Nucleus accumbens (tissue), 56 donors: ENCODE measurements at places on chromosomes 5 and 9.
A peak's percentile ranks its signal among the peaks of the same experiment; 100 is the strongest.

- no peak for DNase-seq
Measured at GRCh38 chr5:22277006-22277405, 576.1 kb downstream of the CDH12 start.

DNA sequence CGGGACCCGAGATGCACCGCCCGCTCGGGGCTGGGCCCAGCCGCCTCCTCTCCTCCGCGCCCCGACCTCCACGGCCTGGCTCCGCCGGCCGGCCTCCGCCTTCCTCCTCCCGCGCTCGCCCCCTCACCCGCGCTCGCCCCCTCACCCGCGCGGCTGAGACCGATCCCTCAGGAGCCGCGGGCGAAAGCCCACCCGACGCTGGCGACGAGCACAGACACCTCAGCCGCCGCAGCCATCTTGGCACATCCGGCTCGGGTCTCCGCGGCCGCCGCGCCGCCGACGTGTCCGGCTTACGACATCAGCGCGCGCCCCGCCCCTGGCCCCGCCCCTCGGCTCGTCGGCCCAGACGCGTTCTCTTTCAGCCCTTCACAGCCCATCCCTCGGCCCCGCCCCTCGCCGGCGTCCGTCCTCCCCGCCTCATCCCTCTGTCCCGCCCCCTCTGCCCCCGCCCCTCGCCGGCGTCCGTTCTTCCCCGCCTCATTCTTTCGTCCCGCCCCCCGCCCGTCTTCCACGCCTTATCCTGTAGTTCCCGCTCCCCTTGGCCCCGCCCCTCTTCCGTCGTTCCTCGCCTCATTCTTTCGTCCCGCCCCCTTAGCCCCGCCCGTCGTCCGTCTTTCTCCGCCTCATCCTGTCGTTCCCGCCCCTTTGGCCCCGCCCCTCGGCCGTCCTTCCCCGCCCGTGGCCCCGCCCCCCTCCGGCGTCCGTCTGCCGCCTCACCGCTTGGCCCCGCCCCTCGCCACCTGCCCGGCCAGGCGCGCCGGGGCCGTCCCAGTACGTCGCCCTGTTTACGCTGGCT, at the start of gene SEC16A:
SEC16A (minus strand) TSS at position 248 of the 796 bp plus-strand sequence. CDS start 5,425 bp downstream, outside the sequence.
- DNase-seq: peak; percentile 100

DNA sequence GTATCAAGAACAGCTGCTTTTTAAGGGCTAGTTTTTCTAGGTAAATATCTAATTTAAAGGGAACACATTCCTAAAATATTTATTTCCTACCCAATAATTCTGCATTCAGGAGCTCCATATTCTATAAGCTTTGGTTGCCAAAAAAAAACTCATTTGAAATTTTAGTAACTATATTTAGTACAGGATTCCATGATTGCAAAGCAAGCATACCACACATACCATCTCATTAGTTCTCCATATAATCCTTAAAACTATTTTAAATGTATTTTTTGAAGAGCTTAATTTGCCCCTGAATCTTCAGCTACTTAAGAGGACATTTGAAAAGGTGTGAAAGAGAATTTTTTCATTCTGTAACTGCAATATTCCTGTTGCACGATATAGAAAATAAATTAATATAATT, 877.0 kb downstream of the NR2F1-AS1 start:
- DNase-seq: no peak

GRCh38 chr5:26121338-26121737, 917.0 kb downstream of the CDH9 start:
- no peak for DNase-seq

DNA sequence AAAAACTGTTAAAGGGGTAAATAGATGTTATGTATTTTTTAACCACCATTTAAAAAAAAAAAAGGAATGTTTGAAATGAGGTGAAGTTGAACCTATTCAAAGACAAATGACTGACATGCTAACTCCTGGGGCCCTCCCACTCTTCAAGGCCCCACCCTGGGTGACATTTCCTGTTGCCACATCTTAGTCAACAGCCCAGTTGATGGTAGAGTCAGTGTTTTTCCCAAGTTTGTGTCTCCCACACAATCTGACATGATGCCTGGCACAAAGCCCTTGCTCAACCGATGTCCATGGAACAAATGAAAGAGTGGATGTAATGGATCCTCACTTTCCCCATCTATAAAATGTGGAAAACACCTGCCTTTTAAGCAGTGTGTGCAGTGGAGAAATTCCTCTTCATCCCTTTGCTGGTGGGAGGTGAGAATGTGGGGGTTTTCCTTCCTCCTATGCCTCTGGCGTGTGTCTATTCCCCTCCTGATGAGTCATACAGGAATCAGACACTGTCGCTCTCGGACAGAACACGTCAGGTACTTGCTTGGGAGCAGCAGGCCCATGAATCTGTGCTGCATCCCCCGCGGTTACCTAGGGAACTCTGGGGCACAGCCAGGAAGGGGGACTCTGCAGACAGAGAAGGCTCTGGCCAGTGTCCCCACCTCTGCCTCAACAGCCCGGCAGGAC, 13.7 kb upstream of the ADRA1B start:
- no peak for DNase-seq

- no peak for DNase-seq
Measured at GRCh38 chr9:136331556-136332481, 4.5 kb downstream of the GPSM1 start.

GRCh38 chr5:61640179-61641021, 308.3 kb downstream of the ZSWIM6 start:
- DNase-seq: no peak

GRCh38 chr9:133707065-133707762, 30.9 kb downstream of the SARDH start:
- no peak for DNase-seq

DNA sequence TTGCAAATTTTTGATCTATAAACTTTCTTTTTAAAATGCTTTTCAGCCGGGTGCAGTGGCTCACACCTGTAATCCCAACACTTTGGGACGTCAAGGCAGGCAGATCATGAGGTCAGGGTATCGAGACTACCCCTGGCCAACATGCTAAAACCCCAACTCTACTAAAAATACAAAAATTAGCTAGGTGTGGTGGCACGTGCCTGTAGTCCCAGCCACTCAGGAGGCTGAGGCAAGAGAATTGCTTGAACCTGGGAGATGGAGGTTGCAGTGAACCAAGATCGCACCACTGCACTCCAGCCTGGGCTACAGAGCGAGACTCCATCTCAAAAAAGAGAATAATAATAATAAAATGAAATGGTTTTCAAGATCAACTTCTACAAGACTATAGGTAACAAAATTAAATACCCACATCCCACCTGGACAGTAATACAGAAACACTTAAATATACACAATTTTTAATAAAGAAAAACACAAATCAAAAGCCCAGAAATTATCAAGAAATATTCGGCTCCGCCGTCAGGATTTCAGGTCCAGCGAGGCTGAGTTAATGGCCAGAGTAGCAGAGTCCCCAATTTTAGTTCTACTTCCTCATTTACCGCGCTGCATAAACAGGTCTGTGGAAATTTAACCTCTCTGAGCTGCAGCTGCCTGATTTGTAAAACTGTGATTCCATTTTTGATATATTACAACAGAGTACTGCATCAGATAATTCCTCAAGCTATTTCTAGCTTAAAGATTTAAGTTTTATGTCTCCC, 4.0 kb downstream of the TUT7 start:
- no peak for DNase-seq

GRCh38 chr5:33969572-33970452, 14.7 kb downstream of the SLC45A2 start:
- no peak for DNase-seq

DNA sequence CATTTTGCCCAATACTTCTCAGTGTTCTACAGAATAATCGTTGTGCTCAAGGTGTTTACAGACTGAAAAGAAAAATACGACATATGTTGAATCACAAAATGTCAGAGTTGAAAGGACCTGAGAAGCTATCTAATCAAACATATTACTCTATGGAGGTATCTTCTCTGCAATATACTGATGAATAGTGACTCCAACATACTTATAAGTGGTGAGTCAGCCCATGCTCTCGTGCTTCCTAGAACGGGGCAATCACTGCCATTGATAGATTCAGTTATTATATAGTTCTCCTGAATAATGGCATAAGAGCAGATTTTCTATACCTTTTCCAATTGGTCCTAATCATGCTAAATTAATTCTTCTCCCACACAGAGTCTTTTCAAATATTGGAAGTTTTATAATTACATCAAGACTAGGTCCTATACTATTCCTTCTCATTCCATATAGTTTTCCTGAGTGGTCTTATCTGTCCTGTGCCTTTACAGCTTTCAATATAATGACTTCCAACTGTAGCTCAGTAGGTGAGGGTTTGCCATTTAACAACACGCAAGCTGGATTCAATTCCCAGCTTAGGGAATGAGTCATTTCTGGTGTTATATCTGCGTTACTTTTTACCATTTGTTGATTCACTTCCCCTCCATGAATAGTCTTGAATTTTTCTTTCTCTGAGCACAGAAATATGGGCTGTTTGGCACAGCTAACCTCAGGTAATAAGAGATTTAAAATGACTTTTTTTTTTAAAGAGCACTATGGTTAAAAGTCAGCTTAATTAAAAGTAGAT, 81.1 kb downstream of the PLK2 start:
- DNase-seq: no peak

GRCh38 chr9:78040726-78041125, 9.1 kb upstream of the GNAQ start:
- no peak for DNase-seq

DNA sequence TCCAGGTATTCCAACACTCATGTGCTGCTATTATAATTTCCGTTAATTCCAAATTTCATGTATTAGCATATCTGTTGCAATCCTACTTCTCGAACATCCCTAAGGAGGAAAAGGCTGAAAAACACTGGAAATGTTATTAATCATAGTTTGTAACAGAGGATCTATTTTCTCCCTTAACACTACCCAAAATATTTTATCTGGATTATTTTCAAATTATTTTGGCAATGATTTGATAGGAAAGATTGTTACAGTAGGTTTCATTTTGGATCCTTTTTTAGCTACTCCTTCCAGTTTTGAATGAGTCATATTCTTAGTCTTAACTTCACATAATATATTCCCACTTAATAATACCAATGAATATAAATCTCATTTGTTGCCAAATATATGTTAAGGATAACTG, 13.9 kb upstream of the NAA35 start:
- no peak for DNase-seq

- DNase-seq: no peak
Measured at GRCh38 chr5:56244627-56245026, 11.5 kb upstream of the ANKRD55 start.

DNA sequence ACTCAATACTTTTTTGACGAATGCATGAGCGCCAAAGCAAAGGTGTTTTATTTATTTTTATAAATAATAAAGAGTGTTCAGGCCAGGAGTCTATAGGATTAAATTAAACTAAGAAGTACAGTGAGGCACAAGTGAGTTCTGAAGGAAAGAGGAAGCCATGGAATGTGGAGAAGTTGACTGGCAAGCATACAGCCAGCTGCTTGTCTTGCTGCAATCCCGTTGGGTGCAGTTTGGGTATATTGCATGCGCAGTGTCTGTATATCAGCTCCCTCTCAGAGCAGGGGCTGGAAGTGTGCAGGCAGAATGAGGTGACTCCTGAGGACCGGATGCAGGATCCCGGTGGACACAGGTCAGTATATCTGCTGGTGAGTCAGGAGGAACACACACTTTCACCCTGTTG, 315.6 kb downstream of the ZSWIM6 start:
- DNase-seq: no peak

- DNase-seq: peak; percentile 55
Measured at GRCh38 chr5:173020643-173021042, 35.5 kb upstream of the CREBRF start.

- no peak for DNase-seq
Measured at GRCh38 chr5:174140452-174141020, 95.0 kb downstream of the NSG2 start.

- no peak for DNase-seq
Measured at GRCh38 chr9:109934857-109935215, 154.8 kb downstream of the PALM2AKAP2 start.

DNA sequence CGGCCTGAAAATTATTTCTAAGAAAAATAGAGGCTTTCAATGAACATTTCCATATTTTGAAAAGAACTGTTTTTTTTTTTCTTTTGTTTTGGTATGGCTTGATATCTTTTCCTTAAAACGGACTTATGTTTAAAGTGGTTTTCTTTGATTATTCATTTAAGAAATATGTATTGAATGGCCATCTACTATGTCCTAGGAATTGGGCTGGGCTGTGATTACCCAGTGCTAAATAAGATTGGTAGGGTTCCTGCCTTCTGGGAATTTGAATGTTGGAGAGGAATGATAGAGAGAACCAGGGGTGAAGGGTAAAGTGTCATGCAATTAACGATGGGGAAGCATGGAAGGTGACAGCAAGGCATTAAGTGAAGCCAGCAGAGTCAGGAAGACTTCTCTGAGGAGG, 33.2 kb downstream of the TNFSF8 start:
- no peak for DNase-seq

GRCh38 chr5:8750100-8750499, 795.8 kb downstream of the SEMA5A start:
- DNase-seq: no peak

DNA sequence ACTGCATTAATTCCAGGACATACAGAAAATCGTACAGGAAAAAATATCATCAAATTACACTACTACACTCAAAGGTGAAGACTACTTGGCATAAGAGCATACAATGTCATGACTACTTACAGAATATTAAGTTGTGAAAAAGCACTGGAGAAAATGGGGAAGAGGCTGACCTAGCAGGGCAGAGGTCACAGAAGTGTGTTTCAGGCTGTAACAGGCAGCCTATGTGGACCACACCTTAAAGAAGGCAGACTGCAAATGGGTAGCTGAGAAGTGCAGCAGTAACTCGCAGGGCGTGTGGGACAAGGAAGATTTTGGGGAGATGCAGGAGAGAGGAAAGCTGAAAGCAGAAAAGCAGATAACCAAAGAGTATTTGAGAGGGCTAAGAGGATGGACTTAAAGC, 167.0 kb upstream of the PIK3R1 start:
- DNase-seq: no peak

GRCh38 chr5:119105971-119106370, 35.1 kb downstream of the DMXL1 start:
- DNase-seq: no peak

- peak; percentile 8 for DNase-seq
Measured at GRCh38 chr9:36023260-36024048, 13.3 kb upstream of the RECK start.

GRCh38 chr5:31757806-31758205, 118.9 kb downstream of the PDZD2 start:
- no peak for DNase-seq

GRCh38 chr9:82128011-82128696, 139.6 kb downstream of the SPATA31D1 start:
- no peak for DNase-seq

GRCh38 chr5:36790847-36791246, 85.7 kb upstream of the NIPBL start:
- DNase-seq: no peak

DNA sequence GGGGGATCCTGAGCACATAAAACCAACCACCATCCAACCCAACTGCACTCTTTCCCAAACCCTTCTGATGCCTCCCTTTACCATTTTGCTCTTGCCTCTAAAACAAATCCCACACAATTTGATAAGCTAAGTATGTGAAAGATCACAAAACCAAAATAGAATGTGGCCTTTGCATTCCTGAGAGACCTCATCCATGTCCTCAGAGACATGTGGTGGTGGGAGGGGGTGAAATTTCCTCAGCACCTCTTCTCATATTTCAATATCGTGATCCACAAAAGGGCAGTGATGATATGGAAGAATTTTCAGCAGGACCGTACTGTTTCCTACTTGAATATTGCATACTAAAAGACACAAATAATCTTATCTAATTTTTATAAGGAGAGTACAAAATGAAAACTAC, 423.3 kb downstream of the TLE1 start:
- DNase-seq: no peak
